PC-3 (cell line): ENCODE measurements at places on chromosomes 3 and 15. TPM values are rescaled to one million over a fixed set of nuclear protein-coding genes. Genes with fewer than 3 reads are reported as not detected.

DNAH1 gene
- total RNA-seq, result 2.2 and 3.3 TPM in 2 replicates

AADAC gene
- total RNA-seq, result 0.18 TPM in 1 of 2 replicates, not detected in the other

- DNase-seq, result no peak
Measured at GRCh38 chr3:87181551-87181950, 45.6 kb upstream of the CHMP2B start.

DNA sequence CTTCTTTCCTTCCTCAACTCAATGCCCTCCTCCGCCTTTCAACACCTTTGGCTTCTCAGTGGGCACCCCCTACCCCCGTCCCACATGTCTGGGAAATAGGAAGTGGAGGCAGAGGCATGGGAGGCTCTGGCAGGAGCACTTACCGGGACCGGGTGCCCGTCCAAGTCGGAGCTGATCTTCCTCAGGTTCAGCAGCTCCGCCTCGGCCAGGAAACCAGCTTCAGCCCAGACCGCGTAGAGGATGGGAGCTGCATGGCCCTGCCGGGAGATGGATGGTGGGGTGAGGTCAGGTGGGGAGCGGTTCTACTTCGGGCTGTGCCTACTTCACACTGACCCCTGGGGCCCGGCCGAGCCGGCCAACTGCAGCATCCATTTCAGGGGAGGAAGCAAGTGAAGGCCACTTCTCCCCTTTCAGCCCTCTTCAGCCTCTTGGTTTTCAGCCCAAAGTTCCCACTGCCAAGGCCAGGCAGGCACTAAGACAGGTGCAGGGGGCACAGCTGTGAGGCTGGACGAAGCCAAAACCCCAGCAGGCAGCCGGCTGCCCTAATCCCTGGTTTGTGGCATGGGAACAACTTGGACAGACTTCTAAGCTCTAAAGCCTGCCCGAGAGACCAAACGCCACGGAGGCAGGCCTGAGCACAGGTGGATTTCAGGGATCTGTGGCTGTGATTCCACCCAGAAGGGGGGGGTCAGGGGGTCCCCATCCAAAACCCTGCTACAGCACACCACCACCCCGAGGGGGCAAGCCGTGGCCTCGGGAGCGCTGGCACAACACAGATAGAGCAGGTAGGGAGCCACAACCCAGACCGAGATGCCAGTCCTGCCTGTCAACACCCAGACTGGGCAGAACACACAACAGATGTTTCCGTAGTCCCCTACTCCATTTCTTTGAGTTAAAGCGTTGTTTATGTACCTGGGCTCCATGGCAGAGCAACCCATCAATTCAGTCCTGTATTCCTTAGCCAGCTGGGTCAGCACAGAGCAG, 14.5 kb downstream of the TKT start:
- no peak for DNase-seq

- no peak for DNase-seq
Measured at GRCh38 chr3:47603332-47603731, 24.7 kb upstream of the CSPG5 start.

DNA sequence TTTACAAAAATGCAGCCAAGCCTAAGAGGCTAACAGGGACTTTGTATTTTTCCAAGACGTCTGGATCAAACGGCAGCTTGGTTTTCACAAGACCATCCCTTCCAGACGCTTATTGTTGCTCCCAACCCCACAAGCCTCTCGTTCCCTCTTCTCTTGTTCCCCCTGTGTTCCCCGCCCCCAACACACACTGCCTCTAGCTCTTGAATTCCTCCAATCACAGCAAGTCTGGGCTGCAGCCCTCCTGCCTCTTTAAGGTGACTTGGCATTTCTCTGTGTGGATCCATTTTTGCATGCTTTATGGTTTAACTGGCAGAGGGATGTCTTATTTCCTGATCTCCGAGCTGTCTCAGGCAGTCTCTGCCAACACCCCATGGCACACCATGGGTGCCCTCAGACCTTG, 182.2 kb downstream of the ABHD5 start:
- peak; percentile 54 for DNase-seq

DNA sequence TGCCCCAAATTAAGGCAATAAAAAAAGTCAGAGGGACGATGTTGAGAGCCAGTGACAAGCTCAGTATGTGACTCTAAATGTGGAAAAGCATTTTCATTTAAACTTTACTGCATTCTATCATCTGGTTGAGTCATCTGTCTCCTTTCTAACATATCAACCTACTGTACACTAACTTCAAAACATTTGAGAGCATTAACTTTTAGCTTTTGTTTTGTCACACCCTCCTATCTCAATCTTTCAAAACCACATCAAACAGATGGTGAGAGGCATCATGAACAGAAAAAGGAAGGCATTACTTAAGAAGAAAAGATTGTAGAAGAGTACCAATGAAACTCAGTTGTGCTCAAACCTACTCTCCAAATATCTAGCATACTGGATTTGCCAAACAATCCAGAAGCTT, 4.8 kb downstream of the LRRC58 start:
- DNase-seq, result peak; percentile 26

DNA sequence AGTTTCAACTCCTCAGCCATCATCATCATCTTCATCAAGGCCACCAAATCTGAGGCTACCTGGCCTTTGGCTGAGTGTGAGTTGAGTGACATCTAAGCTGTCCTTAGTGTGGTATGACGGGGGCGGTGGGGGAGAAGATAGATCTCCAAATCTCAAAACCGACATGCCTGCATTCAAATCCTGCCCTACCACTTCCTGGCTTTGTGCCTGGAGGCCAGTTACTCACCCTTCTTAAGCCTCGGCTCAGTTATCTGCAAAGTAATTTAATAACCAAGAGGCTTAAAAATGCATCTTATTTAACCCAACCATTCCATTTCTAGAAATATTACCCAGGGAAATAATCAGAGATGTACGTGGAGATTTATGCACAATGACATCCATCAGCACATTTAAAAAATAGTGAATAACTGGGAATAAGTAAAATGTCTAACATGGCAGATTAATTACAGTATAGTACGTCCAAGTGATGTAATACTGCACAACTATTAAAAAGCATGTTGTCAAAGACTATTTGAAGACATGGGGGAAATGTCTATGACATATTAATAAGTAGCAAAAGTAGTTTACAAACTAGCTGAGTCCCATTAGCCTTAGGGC, 167.4 kb downstream of the NTRK3 start:
- DNase-seq, result peak; percentile 4

DNA sequence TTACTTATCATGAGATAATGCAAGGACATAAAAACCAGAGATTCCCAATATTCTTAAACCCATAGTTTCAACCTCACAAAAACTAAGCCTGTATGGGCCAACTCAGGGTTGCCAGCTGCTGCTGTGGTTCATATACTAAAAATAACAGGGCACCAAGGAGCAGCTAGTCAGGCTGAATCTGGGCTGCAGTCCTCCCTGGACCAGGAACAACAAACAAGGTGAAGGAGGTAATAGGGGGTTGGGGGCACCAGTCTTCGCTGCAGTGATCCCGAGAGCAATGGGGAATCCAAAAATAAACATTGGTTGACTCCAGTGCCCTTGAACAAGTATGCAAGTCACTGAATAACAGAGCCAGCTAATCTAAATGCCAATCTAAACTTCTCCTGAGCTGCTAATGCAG, 108.9 kb downstream of the MECOM start:
- no peak for DNase-seq
